ENCODE measurements at places on chromosomes 4 and X.
A peak's percentile ranks its signal among the peaks of the same experiment; 100 is the strongest.

DNA sequence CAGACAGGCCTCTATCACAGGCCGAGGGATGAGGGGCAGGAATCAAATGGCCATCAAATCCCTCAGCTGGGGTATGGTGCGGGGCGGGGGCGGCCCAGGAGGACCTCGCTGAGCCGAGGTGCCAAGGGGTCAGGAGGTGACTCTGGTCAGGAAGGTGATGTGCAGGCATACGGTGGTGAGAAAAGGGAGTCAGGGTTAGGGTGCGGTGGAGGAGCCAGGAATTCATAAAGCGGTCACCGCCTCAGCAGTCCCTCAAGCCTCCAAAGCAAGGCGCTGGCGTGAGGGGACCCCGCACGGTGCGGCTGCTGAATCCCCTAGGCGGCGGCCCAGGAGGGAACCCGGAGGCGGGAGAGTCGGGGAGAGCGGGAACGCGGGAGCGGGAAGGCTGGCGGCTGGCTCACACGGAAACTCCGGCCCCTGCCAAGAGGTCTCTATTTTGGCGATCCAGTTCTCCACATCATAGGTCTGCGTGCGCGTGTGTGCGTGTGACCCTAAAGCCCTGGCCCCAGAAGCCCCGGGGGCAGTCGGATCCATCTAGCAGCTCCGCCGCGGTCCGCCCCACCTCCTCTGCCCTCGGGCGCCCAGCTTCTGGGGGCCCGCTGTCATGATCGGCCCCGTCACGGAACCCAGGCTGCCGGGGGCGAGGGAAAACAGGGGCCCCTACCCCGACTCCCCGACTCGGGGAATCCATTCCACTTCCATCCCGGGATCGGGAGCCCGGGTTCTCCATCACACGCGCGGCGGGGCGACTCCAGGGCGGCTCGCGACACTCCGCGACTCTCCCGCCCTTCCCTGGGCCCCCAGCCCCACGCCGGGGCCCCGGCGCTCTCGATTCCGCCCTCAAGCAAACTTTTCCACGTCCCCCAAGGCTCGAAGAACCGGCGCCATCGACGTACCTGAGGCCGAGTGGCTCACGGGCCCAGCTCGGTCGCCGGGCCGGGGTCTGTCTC lies 593 bp downstream of the ELF4 start:
- DNase-seq: no peak

DNA sequence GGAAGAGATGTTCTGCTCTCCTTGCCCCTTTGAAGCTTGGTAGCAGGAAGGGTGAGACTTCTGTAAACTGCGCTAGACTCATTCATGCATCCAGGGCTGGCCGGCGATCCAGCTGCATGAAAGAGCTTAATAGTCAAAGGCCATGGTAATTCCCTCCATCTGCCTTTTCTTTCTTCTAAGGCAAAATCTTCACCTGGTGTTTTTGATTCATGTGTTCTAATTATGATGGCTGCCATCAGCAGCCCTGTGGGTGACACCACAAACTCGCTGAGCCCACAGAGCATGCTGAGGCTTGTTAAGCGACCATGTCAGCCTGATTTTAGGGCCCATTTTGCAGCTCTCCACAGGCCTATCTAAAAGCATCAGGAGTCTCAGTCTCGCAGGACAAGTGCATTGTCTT lies 450.1 kb upstream of the TENM3 start:
- DNase-seq: no peak

DNA sequence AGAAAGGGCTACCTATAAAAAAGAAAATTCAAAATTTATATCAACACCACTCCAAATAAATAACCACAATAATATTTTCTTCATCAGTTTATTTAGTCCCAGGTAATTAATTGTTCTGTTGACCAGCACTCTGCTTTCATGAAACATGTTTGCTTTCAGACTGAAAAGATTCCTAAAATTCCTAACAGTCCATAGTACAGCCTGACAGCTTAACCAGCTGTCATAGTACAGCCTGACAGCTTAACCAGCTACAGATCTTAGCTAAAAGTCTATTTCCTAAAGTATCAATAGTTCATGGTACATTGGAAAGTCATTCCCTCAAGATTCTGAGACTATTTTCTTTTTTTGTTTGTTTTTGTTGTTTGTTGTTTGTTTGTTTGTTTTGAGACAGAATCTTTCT lies 144.1 kb upstream of the DDX53 start:
- no peak for DNase-seq

GRCh38 chr4:87851332-87851731 lies 18.6 kb downstream of the MEPE start:
- DNase-seq: no peak

DNA sequence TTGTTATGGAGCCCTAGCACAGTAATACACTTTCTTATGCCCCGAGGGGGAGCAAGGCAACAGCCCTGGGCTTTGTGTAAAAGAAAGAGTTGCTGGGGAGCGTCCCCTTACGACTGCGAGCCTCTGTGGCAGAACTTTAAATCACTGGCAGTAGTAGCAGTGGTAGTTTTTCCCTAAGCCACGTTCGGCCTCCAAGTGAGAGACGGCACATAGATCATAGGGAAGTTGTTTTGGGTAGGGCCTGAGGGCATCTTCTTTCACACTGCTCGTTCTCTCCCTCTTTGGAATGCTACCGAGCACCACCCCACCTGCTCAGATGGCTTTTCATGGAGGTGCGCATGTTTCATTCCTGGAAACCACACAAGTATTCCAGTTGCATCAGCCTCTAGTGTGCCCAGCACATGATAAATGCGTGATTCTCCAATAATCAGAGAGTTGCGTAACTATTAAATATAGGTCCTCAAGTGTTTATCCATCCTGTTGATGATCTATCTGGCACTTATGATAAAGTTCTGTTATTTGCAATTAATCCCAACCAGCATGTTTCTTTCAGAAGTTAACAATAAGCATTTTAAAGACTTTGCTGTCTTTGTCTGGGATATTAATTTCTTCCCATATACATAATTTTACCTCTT lies 7.0 kb upstream of the SYNPO2 start:
- no peak for DNase-seq

DNA sequence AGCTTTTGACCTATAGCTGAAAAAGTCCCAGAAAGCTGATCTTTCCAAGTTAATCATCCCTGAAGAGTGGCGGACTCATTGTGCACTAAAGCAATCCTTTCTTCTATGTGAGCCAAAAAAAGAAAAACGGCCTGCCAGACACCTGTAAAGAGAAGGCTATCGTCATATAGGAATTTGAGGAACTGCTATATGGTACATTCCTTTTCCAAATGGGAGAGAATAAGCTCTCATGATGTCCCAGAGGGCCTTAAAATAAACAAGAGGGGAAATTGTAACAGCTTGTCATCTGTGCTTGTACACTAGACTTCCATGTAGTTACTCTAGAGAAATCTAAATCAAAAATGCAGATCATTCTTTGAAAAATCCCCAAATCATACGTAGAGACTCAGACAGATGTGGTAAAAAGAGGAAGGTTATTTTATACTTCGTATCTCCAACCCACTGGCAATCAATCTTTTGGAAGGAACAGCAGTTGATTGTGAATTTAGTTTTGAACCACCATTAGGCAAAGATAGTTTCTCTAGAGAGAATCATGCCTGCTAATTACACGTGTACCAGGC lies 26.1 kb downstream of the GPR174 start:
- DNase-seq: no peak

- no peak for DNase-seq
These were observed 7.8 kb downstream of the C4orf54 start for GRCh38 chr4:99649778-99650177.

DNA sequence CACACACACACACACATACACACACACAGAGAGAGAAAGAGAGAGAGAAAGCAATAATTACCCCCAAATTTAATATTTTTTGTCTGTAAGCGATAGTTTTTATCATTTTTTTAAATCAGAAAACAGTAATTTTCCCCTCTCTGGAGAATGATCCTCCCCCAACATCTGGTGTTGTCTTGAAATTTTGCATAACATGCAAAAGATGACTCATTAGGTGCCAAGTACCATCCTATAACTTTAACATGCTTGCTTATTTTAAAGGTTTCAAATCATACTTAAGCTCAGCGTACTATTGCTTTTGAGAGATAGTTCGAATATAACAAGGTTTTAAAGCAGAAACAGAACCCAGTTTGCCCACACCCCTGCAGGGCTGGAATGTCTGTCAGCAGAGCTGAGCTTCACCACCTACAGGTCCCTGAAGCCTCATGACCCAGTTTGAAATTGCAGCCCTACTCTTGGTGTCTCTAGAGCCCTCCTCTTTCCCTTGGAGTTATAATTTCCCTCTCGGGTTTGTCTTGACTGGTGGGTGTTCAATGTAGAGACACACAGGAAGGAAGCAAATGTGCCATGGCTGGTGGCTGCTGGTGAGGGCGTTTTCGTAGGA lies 175.0 kb upstream of the HS3ST1 start:
- no peak for DNase-seq

- no peak for DNase-seq
These were observed 86.9 kb upstream of the NWD2 start for GRCh38 chr4:37157476-37158167.

- DNase-seq: peak; percentile 77
These were observed 415 bp downstream of the SHISA3 start for GRCh38 chr4:42397635-42398170.

GRCh38 chr4:158873795-158874401 lies 105.1 kb downstream of the FNIP2 start:
- no peak for DNase-seq

GRCh38 chrX:45622042-45622423 lies 421.4 kb upstream of the DIPK2B start:
- DNase-seq: no peak

DNA sequence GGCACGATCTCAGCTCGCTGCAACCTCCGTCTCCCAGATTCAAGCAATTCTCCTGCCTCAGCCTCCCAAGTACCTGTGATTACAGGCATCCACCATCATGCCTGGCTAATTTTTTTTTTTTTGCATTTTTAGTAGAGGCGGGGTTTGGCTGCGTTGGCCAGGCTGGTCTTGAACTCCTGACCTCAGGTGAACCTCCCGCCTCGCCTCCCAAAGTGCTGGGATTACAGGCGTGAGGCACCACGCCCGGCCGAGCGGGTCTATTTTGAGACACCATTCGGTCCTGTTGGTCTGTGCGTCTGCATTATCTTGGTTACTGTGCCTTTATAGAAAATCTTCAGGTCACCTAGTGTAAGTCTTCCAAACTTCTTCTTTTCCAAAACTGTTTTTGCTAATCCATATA lies 21.7 kb upstream of the RGS12 start:
- DNase-seq: no peak

DNA sequence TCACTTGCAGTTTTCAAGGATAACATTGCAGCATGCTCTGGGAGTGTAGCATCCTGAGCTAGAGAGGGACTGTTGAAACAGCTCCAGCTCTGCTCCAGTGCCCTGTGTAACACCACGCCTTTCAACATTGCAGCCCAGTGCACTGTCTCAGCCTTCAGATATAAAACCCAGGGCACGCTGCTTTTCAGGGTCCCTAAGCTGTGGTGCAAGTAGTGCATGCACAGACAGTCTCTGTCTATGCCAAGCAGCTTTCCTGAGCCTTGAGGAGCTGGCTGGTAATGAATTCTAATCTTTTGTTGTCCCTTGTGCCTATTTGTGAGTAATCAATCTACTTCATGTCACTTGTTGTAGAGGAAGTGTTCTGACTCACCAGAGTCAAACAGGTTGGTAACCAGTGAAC lies 897.0 kb downstream of the ARAP2 start:
- no peak for DNase-seq

GRCh38 chr4:21692241-21692640 lies 256.3 kb downstream of the KCNIP4 start:
- DNase-seq: no peak

DNA sequence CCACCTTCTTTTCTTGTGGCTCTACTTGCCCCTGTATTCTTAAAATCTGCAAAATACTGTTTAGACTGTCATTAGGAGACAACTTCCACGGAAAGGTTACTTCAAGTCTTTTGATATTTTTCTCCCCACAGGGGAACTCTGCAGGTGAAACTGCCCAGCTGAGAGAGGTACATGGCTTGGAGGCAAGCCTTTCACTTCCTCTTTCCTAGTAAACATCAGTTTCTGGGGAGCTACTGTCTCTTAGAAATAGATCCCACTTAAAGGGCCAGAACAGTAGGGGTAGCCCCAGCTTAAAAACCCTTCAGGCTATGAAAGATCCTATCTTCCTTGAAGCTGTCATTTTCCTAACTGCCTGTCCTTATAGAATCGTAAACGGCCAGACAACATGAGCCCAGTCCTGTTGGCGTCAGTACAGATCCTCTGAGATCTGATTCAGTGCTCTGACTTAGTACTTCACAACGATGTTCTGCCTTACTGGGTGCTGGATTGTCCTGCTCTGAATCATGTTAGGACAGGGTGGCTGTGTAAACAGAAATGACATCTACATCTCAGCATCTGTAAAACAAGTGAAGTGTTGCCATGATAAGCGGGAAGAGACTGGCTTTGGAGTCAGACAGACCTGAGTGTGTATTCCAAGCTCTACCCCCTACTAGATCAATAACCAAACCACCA lies 102.1 kb downstream of the ITIH6 start:
- no peak for DNase-seq

DNA sequence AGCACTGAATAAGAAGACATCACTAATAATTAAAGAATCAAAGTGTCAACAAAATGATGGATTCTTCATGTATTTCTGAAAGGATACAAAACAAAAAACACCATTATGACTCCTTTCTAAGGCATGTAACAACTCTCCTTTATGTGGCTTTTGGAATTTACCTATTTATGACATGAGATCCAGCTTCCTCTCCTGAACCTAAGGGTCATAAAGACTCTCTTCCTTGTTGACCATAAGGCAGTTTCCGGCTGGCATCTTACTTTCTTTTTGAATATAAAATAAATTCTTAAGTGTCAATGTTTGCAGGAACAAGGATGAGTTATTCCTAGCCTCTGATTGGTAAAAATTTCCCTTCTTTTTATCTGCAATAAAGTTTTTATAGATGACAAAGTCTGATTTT lies 111.1 kb upstream of the GRPR start:
- DNase-seq: no peak

DNA sequence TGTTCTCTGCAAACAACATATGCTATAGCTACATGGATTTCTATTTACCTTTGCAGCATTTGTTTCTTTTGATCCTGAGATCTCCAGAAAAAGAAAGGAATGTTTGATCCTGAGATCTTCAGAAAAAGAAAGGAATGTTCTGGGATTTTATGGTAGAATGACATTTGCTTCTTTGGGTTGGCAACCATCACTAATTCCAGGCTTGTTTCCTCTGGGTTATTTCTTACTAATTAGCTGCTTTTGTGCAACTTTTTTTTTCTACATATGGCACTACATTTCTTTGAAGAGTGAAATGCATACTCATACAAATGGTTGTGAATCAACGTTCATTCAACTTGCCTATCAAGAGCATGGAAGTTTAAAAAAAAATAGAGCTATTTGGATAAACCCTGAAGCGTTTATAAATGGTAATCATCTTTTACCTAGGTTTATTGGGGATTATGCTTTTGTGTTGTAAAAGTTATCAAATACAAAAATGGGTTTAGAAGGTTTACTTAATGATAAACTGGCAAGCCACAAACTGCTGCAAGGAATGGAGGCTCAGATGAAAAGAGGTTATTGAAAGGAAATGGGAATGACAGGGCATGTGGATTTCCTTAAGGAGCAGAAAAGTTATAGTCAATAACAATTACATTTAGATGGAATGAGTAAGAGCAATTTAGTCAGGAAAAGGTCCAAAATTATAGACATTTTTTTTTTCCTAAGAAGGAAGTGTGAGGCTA lies 95.6 kb upstream of the PCDH18 start:
- DNase-seq: no peak

GRCh38 chr4:1557221-1557597 lies 126.9 kb downstream of the FAM53A start:
- no peak for DNase-seq
